ENCODE measurements at places on chromosomes 16 and 17.

DNA sequence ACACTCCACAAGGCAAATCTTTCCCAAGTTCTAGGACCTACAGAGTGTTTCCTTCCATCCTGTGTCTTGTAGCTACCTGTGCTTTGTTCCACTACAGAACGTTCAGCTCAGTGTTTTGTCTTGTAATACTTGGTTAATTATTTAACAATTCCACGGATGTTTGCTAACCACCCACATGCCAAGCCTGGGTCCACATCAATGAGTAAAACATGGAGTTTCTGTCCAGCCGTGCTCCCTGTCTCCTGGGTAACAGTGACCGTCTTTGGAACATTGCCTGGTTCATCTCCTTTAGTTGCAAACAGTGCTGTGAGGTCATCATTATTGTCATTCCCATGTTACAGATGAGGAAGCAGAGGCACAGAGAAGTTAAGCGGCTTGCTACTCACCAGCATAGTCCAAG is 41.3 kb downstream of the IRF8 start:
- no peak for DNase-seq

DNA sequence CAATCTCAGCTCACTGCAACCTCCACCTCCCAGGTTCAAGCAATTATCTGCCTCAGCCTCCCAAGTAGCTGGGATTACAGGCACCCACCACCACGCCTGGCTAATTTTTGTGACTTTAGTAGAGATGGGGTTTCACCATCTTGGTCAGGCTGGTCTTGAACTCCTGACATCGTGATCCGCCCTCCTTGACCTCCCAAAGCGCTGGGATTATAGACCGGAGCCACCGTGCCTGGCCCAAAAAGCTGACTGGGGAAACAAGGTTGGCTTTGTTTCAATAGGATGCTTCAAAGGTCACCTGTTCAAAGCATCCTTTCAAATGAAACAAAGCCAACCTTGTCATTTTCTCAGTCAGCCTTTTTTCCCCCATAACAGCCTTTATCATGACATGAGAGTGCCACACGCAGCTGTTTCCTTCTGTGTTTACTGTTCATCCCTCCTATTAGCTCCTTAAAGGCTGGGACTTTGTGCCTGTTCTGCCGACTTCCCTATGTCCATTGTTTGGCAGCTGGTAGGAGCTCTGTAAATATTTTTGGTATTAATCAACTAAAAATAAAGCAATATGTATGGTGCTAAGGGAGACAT is 51.1 kb downstream of the ADAMTS18 start:
- DNase-seq: no peak

GRCh38 chr17:67837965-67838364 is 12.7 kb downstream of the BPTF start:
- DNase-seq: no peak

DNA sequence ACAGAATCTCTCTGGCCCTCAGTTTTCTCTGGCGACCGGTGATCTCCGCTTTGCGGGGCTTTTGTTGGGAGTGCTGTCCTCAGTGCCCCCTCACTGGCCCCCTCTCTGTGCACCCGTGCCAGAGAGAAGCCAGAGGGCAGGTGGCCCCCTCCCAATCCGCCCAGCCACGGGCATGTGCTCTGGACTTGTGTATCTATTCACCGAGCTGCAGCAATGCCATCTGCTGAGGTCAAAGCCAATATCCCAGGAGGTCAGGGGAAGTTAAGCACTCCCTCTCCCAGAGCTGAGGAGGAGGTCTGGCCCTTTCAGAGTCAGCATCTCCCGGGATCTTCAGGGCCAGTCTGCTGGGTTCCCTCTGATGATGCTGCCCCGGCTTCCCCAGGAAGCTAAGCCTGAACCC is 5.1 kb downstream of the CACNG5 start:
- no peak for DNase-seq

- DNase-seq: no peak
These were observed 44.8 kb downstream of the CPPED1 start for GRCh38 chr16:12758670-12759558.

- peak; percentile 97 for DNase-seq
These were observed 8.9 kb downstream of the BAIAP2 start for GRCh38 chr17:81043725-81044427.

DNA sequence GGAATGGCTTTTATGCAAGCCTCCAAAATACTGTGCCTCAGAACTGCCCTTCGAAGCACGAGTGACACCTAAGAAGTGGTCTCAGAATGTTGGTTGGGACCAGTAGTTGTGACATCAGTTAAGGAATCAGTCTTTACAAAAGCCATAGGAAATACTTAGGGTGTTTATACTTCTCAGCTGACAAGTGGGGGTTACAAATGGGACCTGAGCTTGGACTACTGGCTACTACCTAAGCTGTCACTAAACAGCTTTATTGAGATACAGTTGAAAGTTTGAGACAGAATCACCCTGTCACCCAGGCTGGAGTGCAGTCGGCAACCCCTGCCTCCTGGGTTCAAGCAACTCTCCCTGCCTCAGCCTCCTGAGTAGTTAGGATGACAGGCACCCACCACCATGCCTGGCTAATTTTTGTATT is 5.0 kb downstream of the RPL19 start:
- no peak for DNase-seq

DNA sequence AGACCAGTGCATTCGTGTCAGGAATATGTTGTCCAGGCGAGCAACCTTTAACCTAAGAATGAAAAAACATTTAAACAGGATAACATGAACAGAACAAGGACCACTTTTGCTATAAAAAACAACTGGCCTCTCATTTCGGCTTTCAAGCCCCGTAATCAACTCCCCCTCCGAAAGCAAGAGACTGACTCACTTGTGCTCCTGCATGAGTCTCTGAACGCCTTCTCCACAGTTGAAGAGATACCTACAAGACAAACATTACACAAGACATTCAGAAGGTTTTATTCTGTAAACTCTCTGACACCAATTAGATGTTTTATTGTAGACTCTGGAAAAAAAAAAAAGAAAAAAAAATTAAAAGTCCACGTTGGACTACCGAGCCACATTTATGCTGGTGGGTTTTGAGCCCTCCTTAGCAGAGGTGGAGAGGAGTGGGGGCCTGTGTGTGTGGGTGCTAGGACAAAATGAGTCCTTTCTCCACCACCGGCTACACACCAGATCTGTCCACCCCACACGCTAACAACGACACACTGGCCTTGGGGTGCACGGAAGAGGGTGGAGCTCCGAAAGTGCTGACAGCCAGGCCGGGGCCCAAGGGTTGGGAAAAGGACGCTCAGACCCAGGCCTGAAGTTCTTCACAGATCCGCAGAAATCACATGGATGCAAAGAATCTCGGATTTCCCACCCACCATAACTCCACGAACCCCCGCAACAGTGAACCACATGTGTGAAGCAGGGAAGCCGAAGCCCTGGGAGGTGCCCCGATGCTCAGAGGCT is 759 bp downstream of the ELAC2 start:
- DNase-seq: no peak

DNA sequence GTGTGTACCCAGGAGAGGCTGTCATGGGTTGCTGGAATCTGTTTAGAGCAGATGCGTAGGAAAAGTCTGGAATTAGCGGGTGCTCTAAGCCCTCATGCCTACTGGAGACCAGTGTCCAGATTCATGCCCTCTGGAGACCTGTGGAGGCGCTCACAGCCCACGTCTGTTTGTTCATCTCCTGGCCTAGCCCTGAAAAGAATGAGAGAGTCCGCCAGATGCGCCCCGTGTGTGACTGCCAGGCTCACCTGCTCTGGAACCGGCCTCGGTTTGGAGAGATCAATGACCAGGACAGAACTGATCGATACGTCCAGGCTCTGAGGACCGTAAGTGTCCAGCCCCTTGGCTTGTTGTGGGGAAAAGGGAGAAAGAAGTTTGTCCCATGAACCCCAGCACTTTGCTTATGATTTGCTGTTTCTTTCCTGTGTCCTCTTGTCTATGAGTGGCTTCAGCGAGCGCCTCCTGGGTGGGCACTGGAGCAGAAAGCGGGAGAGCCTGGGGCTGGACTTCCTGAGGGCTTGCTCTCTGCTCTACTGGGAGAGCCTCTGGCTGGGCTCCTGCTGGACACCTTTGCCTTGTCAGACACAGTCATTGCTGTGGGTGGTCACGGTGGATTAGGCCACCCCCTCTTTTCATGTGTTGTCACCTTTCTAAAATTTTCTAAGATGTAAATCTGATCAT is 35.3 kb downstream of the PRMT7 start:
- no peak for DNase-seq

GRCh38 chr17:81020443-81020766 is 14.5 kb upstream of the BAIAP2 start:
- DNase-seq: no peak

GRCh38 chr16:88645455-88645854 is 5.4 kb downstream of the CYBA start:
- no peak for DNase-seq

GRCh38 chr17:58294034-58294433 is 13.3 kb upstream of the MPO start:
- no peak for DNase-seq

- no peak for DNase-seq
These were observed 29.0 kb downstream of the N4BP1 start for GRCh38 chr16:48580925-48581500.

- no peak for DNase-seq
These were observed 973 bp upstream of the IL4R start for GRCh38 chr16:27312580-27313421.

DNA sequence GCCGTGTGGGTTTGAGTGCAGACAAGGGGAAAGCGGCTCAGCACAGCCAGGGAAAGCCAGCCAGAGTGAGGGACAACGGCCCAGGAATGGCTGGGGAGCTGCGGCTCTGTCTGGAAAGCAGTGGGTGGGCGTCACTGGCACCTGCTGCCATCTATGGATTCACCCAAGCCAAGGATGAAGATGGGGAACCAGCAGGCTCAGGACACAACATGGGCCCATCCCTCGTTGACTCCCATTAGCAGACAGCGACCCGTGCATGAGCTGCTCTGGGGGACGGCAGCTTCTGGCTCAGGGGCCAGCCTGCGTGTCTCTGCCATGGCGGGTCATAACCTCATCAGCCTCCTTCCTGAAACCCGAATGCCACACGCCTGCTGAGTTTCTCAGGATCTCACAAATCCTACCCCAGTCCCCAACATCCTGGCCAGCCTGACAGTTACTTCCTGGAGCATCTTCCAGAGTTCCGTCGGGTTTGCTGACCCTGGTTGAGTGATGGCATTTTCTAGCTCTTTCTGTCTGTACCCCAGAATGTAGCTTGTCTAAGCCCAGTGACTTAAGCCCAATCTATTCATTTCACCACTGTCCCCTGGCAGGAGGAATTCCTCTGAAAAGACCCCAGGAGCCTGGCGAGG is 50.7 kb downstream of the SLC7A5 start:
- no peak for DNase-seq

DNA sequence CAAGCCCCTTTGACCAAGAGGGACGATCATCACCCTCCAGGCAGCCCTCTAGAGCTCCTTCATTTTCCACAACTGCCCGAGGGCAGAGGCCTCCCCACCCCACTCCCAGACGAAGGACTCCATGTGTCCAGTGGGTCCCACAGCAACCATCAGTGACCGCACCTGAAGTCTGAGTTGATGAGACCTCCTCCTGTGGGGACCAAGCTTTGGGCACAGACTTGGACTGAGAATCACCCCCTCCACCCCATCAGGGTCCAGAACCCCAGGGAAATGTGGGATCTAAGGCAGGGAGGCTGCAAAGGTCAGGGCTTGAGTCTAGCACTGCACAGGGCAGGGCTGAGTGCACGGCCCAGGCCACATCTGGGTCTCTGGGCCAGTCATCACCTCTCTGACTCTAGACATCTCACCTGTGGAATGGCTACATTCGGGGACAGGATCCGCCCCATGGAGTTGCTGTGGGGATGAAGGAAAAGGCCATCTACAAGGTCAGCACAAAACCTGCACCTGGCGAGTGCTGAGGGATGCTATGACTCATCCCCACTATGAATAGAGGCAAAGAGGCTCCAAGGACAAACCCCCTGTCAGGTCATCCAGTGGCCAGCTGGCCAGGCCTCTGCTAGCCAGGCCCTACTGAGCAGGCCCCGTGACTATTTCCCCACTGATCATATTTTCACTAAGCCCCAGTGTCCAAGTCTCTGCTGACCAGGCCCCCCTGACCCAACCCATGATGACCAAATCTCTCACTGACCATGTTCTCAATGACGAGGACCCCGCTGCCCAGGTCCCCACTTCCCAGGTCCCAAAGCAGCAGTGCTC is 38.4 kb downstream of the TNFRSF13B start:
- no peak for DNase-seq

- DNase-seq: no peak
These were observed 425.1 kb downstream of the UTP18 start for GRCh38 chr17:51685287-51685909.

DNA sequence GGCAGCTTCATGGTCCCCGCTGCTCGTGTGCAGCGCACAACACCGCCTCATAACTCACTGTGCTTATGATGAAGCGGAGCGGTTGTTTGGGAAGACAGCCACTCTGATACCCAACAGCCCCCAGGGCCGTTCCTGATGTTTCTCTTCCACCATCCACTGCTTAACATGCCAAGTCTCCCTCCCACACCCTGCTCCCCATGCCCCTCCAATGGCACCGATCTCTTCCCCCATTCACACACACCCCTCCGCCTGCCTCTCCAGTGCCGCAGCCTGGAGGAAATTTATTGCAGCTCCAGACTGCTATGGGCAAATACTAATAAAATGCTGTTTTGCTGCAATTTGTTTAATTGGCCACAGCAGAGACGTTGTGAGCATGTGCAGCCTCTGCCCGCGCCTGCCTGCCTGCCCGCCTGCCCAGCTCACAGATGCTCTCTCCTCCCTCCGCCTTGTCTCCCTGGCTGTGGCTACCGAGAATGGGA is 80.3 kb upstream of the LHX1 start:
- no peak for DNase-seq

GRCh38 chr17:55430541-55431288 is 9.1 kb upstream of the MMD start:
- no peak for DNase-seq

DNA sequence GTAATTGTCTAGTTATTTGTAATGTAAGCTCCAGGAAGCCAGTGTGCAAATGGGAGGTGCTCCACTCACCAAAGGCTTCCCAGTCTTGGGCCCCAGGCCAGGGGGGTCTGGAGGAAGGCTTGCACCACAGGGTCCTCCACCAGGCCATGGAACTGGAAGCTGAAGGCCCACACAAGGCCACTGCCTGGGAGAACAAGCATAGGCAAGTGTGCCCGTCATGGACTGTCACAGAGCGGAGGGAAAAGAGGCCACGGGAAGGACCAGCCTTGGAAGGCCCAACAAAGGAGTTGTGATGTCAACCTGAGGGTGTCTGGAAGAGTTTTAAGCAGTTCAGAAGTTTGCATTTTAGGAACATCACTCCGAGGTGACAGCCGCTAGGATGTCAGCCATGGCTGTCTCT is 3.0 kb upstream of the SRRM2 start:
- no peak for DNase-seq
